ENCODE measurements at places on chromosomes 7 and 10. TPM values are rescaled to one million over a fixed set of nuclear protein-coding genes. Genes with fewer than 3 reads are reported as not detected.

PCGF5 gene
- total RNA-seq, result 41.7 TPM

FAM171A1 gene
- 0.68 TPM for total RNA-seq

IDI2 gene
- total RNA-seq, result not detected

ADAM12 gene
- total RNA-seq, result 0.67 TPM

DNA sequence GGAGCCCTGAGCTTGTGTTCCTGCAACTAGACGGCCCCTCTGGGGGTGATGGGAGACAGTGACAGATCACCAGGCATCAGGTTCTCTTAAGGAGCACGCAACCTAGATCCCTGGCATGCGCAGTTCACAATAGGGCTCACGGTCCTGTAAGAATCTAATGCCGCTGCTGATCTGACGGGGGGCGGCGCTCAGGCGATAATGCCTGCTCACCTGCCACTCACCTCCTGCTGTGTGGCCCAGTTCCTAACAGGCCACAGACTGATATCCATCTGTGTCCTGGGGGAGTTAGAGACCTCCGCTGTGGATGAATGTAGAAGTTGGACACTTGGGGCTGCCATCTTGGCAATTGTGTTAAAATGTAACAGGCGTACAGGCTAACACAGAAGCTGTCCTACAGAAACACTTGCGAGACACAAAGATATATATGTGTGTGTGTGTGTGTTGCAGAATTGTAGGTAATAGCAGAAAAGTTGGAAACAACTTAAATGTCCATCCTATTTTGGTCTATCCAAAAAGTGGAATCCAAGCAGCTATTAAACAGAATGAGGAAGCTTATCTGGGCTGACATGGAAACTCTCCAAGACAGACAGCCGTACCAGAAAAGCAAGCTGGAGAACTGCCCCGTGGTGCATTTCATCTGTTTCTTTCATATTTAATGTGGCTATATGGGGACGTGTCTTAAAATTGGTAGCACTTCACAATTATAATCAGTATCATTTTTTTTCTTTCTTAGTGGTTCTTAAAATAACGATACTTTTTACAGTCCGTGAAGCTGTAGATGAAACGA lies 82.8 kb downstream of the MKI67 start:
- H3K27me3 ChIP-seq, result no peaks in the 10 kb centered on the region
- peaks cover 2% of the 10 kb centered on the region for H3K36me3 ChIP-seq
- H3K4me1 ChIP-seq, result peaks cover 32% of the 10 kb centered on the region
- no peak overlapping the region for H3K27ac ChIP-seq
- H3K4me3 ChIP-seq, result no peak overlapping the region

DNA sequence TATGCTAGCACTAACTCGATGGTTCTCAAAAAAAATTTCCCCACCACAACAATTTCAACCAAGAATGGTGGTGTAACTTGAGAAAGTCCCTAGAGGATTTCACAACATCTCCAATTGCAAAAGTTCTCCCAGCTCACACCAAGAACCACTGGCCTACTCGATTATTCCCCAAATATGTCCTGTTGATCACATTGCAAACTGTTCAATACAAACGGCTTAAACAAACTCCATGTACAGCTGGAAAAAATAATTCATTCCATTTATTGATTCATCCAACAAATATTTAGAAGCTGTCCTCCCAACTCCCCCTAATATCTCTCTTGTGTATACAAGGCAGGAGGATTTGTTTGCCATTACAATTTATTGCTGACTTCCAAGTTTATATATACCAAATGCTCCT lies 19.1 kb downstream of the TMEM176B start:
- H3K27ac ChIP-seq, result no peak overlapping the region
- peaks cover 39% of the 10 kb centered on the region for H3K27me3 ChIP-seq
- no peak for DNase-seq
- H3K36me3 ChIP-seq, result no peaks in the 10 kb centered on the region
- peaks cover 7% of the 10 kb centered on the region for H3K4me1 ChIP-seq
